Panc1 (cell line): ENCODE measurements at places on chromosomes 1 and 21. TPM values are rescaled to one million over a fixed set of nuclear protein-coding genes. Genes with fewer than 3 reads are reported as not detected.

Gene FABP3
- total RNA-seq: 0.49 TPM

Gene MEX3A
- 15.8 TPM for total RNA-seq

Gene COL6A1
- 34.2 TPM for total RNA-seq

Gene C2CD2
- total RNA-seq: 14.0 TPM

Gene TMEM200B
- 2.1 TPM for total RNA-seq

GRCh38 chr1:2271211-2271721 lies 43.1 kb downstream of the SKI start:
- DNase-seq: no peak

DNA sequence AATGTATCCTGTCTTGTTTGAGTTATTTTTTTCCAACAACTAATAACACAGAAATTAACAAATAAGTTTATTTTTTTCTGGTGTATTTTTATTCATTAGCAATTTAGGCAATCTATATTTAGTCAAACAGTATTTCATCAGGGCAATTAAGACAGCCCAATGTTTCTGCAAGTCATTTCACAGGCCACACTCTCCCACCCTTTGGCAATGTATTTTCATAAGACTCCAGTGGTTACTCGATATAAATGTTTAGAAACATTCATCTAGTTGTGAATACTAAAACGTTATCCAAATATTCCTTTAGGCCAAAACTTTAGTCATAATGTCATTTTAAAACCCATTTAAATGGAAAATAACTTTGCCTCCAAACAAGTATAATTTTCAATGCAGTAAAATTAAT lies 142.1 kb downstream of the KCNT2 start:
- DNase-seq: no peak

GRCh38 chr21:29637553-29637952 lies 302.2 kb downstream of the GRIK1 start:
- no peak for DNase-seq

DNA sequence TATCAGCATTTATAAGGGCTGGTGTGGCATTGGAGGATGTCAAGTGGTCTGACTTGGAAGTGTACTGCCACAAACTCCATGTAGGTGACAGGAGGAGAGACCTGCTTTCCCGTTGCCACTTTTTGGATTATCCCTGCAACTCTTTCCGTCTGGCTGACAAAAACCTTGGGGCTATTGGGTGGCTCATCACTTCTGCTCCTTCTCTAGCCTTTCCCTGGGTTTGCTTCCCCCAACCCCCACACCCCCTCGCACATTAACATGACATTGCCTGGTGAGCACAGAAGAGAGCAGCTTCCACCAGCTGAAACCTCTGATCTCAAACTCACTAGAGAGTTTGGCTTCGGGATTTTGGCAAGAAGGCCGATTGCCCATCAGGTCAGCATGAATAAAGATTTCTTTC lies 39.2 kb downstream of the PROX1 start:
- DNase-seq: no peak

DNA sequence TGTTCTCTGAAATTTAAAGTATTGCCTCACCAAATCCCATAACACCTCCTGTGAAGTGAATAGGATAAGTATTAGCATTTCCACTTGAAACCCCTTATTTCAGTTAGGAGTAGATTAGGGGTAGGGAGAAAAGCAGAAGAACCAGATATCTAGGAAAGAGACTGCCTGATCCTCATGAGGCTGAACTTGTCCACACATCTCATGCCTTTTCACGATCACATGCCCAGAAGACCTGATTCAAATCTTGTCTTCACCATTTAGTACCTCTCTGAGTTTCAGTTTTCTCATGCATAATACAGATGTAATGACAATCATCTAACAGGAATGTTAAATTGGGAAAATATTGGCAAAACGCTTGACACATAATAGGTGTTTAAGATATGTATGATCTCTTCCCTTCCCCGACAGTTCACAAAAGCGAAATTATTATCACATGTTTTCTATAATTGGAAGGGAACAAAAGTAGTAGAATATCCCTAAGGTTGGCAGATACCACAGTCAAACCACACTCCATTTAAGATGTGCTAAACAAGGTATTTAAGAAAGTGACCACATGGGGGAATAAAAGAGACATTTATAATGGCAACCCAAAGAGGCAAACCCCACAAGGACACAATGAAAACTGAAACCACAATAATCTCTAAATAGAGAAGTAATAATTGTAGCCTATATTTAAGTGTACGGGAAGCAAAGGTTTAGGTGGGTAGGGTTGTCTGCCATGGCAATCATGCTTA lies 25.2 kb downstream of the GFI1 start:
- DNase-seq: no peak

DNA sequence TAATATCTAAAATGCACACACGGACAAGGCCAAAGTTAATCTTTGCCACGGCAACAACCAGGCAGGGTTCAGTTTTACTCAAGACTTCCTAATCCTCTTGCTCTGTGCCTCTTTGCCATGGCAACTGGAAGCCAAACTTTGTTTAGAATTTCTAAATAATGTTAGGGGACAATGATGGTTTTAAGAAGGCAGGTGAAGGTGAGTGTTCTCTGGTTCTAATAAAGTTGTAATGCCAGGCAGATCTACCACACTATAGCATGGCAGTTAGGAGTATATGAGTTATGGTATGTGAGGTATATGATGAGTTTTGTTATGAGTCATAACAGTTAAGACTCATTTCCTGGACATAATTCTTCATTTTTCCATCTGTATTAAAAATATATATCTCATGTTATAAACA lies 2.7 kb downstream of the PTPRC start:
- no peak for DNase-seq

DNA sequence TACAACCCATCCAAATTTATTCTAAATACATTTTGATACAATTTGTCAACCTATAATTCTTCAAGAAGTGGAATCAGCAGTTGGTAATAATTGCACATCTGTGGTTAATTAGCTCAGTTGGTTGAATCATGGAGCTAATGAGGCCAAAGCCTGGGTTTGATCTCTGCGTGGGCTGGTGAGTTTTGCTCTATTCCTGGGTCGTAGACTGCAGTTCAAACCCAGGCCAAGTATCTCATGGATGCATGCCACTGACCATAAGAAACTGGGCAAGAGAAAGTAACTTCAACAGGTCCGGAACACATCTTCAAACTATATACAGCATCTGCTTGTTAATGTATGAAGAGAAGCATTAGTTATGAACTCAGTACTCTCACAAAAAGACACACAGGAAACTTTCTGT lies 779.7 kb downstream of the USP25 start:
- no peak for DNase-seq

- DNase-seq: no peak
Observed at GRCh38 chr1:98210064-98210463, 289.2 kb upstream of the DPYD start.

DNA sequence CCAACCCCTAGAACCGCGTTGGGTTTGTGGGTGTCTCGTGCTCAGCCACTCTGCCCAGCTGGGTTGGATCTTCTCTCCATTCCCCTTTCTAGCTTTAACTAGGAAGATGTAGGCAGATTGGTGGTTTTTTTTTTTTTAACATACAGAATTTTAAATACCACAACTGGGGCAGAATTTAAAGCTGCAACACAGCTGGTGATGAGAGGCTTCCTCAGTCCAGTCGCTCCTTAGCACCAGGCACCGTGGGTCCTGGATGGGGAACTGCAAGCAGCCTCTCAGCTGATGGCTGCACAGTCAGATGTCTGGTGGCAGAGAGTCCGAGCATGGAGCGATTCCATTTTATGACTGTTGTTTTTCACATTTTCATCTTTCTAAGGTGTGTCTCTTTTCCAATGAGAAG lies 18.7 kb downstream of the TFF3 start:
- DNase-seq: no peak

GRCh38 chr1:107524301-107524700 lies 383.5 kb downstream of the NTNG1 start:
- DNase-seq: no peak

GRCh38 chr1:178916448-178917174 lies 45.7 kb upstream of the ANGPTL1 start:
- DNase-seq: no peak

- DNase-seq: no peak
Observed at GRCh38 chr21:33332143-33332542, 7.4 kb downstream of the IFNAR1 start.

DNA sequence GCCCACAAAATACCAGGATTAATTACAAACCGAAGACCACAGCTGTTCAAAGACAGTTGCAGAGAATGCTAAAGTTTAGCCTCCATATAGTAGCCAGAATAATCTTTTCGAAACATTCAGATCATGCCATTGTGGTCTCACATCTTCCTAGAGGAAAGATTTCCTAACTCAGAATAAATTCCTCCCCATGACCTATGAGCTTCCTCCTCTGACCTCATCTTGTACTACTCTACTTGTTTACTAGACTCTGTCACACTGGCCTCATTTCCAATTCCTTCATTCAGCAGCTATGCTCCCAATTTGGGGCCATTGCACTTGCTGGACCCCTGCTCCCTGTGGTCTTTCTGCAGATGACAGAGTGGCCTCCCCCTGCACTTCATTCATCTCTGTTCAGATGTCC lies 71.8 kb upstream of the LRRC53 start:
- no peak for DNase-seq

DNA sequence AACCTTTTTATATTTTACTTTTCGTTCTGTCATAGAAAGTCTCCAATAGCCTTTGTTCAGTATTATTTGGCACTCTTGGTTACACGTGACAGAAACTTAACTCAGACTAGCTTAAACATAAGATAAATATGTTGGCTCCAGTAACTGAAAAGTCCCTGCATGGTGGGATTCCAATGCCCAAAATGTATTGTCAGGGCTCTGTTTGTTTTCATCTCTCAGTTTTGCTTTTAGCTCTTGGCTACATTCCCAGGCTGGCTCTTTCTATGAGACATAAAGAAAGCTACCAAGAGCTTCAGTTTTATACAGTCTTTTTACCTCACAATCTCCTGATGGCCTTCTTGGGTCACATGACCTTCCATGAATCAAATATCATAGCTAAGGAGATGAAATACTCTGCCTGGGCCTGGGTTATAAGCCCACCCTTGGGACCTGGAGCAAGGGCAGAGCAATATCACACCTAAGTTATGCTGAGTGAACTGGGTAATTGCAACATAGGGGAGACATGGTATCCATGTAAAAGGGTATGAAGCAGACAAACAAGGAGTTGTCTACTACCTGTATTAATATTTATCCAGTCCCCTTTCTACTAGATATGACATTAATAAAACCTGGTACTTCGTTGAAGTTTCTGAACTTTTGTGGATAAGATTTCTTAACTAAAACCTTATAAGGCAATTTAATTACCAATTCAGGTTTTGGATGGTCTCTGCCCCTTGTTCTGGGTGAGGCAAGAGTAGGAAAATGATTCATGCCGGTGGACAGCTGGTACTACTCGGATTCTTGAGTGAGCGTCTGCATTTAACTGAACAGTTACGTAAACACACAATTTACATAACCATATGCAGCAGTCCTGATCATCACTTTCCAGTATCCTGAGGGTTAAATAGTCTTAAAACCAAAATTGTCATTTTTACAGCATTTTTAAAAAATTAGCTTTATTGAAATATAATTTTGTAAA lies 442.3 kb downstream of the GPATCH2 start:
- DNase-seq: no peak

- DNase-seq: no peak
Observed at GRCh38 chr1:152052606-152053005, 15.8 kb upstream of the S100A11 start.
